Renal pelvis (tissue), 12 donors: ENCODE measurements at places on chromosomes 2 and 18. TPM values are rescaled to one million over a fixed set of nuclear protein-coding genes. Genes with fewer than 3 reads are reported as not detected.

Gene CELF4
- 3.8 TPM for polyA plus RNA-seq

Gene TYMS
- polyA plus RNA-seq, result 125 TPM

Gene EVX2
- polyA plus RNA-seq, result not detected

Gene PPIG
- polyA plus RNA-seq, result 85.5 TPM

Gene LRRC30
- 0.69 TPM for polyA plus RNA-seq

Gene RAB12
- polyA plus RNA-seq, result 37.3 TPM
